ENCODE measurements at places on chromosomes 7 and 10.

DNA sequence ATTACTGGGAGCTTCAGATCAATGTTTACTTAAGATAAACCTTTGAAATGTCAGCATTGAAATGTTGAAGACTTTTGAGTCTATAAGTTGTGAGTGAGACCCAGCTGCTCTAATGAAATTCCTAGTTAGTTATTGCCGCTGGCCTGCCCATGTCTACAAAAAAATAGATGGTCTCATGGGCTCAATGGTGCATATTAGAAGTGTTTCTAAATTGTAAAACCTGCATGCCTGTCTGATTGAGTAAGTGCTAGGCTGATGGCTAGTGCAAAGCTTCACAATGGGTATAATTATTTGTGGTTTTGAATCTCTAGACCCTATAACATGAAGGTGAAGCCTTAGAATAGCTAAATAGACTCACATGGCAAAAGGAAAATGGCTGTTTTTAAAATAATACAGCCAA, 234.5 kb downstream of the SORCS3 start:
- DNase-seq, result no peak

GRCh38 chr10:48480397-48481374, 124.2 kb downstream of the ARHGAP22 start:
- no peak for DNase-seq

- no peak for DNase-seq
These were observed 25.8 kb upstream of the SH2B2 start for GRCh38 chr7:102260856-102261255.

GRCh38 chr10:103884681-103885139, 29.3 kb upstream of the SH3PXD2A start:
- no peak for DNase-seq

DNA sequence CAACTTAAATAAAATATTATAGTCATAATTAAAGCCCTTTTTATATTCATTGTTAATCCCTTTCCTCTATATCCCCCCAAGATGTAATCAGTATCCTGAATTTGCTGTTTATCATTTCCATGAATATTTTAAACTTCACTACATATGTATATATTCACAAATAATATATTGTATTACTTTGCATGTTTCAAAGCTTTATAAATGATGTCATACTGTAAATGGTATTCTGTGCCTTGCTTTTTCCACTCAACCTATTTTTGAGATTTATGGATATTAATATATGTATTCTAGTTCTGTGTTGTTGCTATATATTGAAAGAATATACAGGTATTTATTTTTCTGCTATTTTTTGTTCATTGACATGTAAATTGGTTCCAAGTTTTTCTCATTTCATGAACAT, 173.1 kb downstream of the CCDC71L start:
- no peak for DNase-seq

- DNase-seq, result no peak
These were observed 62.5 kb downstream of the GNA12 start for GRCh38 chr7:2781636-2782035.

DNA sequence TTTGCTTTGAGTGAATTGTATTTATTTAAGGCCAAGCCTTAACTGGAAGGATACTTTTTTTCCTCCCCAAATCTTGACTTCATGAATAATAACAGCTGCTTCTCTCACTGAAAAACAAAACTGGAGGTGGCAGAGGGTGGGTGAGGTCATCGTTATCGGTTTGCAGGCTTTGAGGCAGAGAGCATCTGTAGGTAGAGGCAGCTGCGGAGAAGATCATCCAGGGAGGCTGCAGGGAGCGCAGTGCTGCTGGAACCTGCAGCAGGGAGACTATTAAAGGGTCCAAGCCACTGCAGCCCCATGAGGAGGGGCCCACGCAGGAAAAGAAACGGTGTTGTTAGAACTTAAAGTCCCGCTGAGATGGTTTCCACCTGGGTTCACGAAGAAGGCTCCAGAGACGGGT, 112.1 kb upstream of the SDK1 start:
- DNase-seq, result no peak

- no peak for DNase-seq
These were observed 9.3 kb upstream of the OR6V1 start for GRCh38 chr7:143042790-143043271.

DNA sequence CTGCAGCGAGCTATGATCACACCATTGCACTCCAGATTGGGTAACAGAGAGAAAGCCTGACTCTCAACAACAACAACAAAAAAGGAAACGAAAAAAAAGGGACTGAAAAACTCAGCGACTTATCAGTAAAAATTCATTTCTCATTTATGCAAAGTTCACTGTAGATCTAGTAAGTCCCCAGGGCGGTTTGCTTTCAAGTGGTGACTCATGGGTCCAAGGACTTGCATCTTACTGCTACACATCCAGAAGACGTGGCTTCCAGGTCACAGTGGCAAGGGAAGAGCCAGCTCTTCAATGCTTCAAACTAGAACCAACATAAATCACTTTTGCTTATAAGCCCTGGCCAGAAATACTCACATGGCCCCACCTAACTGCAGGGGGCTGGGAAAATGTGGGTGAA, 178.3 kb upstream of the AUTS2 start:
- no peak for DNase-seq

GRCh38 chr10:109912335-109913281, 10.7 kb downstream of the XPNPEP1 start:
- DNase-seq, result no peak

- no peak for DNase-seq
These were observed 2.8 kb upstream of the PPP1R3C start for GRCh38 chr10:91635401-91636400.

- no peak for DNase-seq
These were observed 1092.2 kb downstream of the TYW1 start for GRCh38 chr7:68088879-68089278.

- no peak for DNase-seq
These were observed 51.3 kb downstream of the MDFIC start for GRCh38 chr7:114973147-114973546.

GRCh38 chr10:26367771-26368170, 70.4 kb upstream of the APBB1IP start:
- DNase-seq, result no peak

DNA sequence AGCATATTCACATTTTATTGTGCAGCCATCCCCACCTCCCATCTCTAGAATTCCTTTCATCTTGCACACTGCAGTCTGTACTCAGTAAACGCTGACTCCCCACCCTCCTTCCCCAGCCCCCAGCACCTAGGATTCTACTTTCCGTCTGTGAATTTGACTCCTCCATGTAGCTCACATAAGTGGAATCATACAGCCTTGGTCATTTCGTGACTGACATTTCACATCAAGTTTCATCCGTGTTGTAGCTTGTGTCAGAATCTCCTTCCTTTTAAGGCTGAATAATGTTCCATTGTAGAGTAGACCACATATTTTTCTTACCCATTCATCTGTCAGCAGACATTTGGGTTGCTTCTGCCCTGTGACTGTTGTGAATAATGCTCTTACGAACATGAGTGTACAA, 26.2 kb upstream of the TCERG1L start:
- DNase-seq, result no peak

- DNase-seq, result peak; percentile 25
These were observed 19.5 kb upstream of the CARD11 start for GRCh38 chr7:3063016-3063753.

- DNase-seq, result no peak
These were observed 314.2 kb downstream of the LHFPL3 start for GRCh38 chr7:104642560-104642959.

DNA sequence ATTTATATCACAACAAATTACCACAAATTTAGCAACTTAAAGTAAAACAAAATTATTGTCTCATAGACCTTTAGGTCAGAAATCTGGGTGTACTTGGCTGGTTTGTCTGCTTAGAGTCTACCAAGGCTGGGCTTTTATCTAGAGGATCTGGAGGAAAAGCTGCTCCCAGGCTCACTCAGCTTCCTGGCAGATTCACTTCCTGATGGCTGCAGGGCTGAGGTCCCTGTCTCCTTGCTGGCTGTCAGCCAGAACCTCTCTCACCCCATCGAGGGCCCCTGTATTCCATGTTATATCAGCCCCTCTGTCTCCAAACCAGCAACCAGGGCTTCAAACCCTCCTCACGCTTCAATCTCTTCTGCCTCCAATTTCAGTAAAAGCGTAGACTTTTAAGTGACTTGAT, 734.9 kb downstream of the NRG3 start:
- DNase-seq, result no peak

- no peak for DNase-seq
These were observed 4.1 kb upstream of the DLX6 start for GRCh38 chr7:97001221-97001620.

- no peak for DNase-seq
These were observed 159.3 kb downstream of the TNS3 start for GRCh38 chr7:47422611-47423010.

DNA sequence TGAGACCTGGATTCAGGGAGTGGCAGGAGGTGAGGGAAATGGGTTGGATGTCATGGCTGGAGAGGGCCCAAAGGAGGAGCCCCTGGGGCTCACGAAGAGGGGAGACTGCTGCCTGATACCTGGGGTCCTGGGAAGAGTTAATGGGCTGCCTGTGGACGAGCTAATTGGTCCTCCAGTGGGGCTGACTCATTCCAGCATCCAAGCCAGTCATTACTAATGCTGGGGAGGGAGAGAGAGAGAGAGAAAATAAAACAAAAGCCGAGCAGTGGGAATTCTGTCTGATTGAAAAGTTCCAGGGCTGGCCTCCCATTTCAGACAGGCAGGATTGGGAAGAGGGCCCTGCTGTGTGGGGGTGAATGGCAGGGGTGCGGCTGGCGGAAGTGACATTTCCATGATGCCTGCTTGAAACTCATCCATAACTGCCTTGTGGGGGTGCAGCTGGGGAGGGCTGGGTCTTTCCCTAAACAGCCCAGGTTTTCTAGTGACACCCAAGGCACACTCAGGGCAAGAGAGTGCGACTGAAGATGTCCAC, 297.8 kb downstream of the RPS24 start:
- DNase-seq, result no peak

DNA sequence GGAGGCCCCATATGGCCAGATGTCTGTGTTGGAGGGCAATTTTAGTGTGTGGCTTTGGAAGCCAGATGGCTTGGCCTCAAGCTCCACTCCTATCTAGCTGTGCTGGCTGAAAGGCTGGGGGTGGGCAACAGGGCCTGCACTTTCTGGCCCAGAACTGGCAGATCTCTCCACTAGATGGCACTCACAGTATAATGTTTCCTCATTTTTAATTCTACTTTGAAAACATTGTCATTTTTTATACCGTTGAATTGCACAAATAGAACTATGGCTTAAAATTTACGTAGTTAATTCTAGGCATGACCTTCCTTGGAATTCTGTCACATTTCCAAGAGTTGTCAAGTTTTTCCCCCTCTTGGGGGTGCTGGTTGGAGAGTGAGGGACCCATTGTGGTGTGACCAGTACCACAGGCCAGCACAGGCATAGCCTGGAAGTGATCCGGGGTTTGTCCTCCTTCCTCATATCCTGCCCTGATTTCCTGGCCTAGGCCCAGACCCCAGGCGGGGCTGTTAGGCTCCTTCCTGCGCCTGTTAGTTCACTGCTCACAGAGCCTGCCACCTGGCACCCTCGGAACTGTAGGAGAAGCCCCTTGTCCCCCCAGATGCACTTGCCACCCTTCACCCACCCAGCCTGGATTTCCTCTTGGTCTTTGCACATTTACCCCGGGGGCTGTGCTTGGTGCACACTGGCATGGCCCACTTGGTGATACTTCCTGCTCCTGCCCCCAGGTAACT, 52.8 kb downstream of the ARHGAP22 start:
- no peak for DNase-seq

GRCh38 chr10:91137822-91138221, 82.6 kb upstream of the PCGF5 start:
- no peak for DNase-seq

DNA sequence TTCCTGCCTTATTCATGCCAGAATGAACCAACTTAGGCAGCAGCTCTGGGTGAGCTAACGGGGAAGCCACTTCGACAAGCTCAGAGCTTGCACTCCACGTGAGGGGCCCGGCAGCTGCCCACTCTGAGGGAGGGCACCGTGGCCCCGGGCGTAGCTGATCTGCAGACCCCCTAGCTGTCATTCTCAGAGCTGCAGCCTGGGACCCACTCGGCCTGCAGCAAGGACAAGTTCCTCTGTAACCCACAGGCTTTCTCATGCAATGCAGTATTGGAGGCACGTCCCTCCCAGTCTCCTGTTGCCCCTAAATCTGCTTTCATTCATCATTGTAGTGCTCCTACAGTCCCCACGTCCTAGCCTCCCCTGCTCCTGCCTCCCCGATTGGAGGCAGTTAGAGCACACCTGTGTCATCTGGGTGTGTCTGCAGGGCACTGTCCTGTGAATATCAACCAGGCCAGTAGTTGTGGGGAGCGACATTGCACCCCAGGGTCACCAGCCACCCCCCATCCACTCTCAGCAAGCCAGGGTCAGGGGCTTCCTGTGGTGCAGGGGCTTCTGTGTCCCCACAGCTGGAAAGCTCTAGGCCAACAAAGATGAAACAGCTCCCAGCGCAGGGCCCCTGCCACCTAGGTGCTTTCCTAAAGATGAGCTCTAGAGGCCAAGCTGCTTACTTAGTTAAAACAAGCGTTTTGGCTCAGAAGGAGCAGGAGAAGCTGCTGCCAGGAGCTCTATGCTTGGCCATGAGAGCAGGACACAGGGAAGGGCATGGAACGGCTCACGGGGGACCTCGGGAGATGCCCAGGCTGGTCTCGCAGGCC, 333.6 kb downstream of the ADARB2 start:
- DNase-seq, result no peak

- DNase-seq, result no peak
These were observed 339.2 kb downstream of the ZNF716 start for GRCh38 chr7:57789130-57789529.

DNA sequence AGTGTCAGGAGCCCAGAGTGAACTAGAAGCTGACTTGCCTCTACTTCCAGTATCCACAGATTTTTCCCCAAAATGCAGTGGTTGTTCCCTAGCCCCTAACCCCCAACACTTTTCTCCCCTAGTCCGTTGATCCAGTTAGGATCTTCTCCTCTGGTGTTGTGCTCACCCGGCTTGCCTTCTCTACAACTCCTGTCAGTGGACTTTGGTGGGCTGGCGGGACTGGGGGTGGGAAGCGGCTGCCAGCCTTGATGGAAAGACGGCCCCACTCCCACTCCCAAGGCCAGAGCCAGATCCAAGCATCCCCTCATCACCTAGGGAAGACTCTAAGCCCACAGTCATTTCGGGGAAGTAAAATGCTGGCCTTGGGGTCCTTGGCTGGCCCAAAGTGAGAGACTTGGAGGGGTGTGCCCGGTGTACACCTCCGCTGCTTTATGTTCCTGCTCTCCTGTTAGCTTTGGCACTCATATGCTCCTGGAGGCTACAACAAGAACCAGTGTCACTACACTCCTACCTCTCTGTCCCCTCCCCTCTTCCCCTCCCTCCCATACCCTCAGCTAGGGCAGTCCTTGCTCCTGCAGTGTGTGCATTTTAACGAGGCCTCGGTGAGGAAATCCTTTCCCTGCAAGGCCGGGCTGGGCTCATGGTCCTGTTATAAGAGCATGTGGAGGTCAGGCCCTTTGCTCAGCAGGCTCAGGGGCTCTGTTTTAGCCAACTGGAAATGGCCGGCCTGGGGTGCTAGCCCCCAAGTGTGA, 930 bp upstream of the HOXA10 start:
- DNase-seq, result no peak

GRCh38 chr7:92158660-92159575, 20.0 kb downstream of the LRRD1 start:
- DNase-seq, result no peak

DNA sequence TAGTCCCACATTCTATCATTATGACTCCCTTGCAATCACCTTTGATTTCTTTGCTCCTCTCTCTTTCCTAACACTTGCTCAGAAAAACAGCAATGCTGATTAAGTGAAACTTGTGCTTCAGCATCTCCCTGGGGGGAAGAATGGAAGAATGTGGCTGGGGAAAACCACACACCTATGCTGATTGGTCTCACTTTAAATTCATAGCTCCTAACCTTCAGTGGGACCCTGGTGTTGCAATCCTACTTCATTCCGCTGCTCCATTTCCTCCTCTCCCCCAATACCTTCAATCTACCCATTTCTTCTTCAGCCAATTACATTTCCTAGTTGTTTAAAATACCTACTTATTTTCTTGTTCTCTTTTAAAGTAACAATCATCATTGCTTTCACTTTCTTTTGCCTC, 1166.7 kb upstream of the C7orf33 start:
- DNase-seq, result no peak

All from activated T-helper 1 cell treated with anti-CD3 and anti-CD28 coated beads, Interleukin-2, amount 50 U/mL, for 16 hours (primary cell).